Ammon's horn (tissue), 1 donor: ENCODE measurements at places on chromosomes 1 and 21.
A peak's percentile ranks its signal among the peaks of the same experiment; 100 is the strongest.

DNA sequence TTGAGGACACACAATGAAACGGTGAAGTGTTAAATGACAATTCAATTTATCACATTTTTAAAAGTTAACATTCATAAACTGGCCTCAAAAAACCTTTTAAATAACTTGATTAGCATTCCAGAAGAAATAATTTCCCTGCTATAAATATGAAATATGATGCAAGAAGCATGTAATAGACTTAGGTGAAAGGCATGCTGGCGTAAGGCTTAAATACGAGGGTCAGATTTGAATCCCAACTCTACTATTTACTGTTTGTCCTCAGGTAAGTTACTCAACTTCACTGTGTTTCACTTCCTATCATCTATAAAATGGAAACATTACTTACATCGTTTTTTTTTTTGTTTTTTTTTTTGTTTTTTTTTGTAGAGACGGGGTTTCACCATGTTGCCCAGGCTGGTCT lies 40.8 kb downstream of the EPRS1 start:
- DNase-seq, result no peak

DNA sequence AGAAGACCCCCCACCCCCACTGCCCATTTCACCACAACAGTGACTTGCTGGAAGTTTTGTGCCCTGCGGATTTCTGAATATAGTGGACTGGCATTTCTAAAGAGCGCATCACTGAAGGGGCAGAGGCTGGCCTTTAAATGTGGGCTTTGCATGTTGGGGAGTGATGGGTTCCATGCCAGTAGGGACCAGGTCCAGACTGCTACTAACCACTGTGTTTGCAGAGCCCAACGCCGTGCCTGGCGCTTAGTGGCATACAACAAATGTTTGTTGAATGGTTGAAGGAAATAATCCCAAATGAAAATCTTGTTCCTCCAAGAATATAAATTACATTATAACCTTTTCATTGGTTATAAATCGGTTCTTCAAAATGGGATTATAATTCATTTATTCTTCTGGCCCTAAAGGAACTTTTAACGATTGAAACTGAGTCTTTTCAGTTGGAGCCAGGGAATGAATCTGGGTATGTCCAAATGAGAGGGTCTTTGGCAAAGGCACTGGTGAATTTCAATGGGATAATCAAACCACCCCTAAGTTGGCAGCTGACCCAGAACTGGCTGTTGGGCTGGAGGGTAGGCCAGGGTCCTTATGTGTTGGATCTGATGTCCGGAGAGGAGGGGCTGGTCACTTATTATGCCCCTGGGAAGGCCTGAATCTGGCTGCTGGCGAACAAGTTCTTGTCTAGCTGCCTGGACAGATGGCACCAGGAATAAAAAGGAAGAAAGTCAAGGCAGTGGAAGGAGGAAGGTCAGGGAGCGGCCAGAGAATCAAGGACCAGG lies 13.8 kb upstream of the SDHB start:
- no peak for DNase-seq

GRCh38 chr21:35273333-35273732 lies 224.2 kb upstream of the RUNX1 start:
- DNase-seq, result no peak

DNA sequence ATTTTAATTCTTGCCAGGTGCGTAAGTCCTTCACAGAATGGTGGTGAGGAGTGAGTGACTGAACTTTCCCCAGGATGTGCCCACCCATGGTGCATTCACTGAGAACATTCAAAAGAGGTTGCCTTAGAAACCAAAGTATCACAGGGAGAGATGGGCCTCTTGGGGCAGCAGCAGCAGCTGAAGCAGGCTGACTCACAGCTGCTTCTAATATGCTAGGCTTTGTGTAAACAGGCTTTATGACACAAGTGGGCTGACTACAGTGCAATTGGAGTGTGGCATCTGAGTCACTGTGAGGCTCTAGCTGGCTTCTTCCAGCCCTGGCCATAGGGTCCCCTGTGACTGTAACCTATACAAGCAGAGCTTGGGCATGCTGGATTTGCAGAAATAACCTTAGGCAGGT lies 12.6 kb downstream of the PIGP start:
- peak; percentile 77 for DNase-seq

GRCh38 chr1:199646761-199647160 lies 380.7 kb upstream of the NR5A2 start:
- no peak for DNase-seq

GRCh38 chr1:1917304-1917976 lies 1.6 kb downstream of the TMEM52 start:
- no peak for DNase-seq

- DNase-seq, result peak; percentile 54
Observed at GRCh38 chr1:9073143-9073542, 3.7 kb upstream of the SLC2A5 start.

- DNase-seq, result no peak
Observed at GRCh38 chr1:86155807-86156565, 586 bp downstream of the COL24A1 start.
